ENCODE measurements at places on chromosomes 4 and X.

DNA sequence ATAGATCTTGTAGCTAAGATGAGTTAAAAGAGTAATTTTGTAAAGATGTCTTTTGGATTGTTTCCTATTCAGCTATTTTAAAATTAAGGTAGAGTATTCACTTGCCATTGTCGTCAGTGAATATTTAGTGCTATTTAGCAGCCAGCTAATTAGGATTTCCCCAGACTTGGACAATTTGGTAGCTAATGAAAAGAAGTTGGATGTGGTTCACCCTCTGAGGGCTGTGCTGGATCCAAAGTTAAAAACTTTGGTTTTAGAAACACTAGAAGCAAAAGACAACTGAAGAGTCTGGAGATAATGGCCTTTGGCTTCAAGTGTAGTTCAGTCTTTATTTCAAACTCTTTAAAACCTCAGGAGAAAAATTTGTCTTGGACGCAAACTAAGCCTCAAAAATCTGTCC, 41.3 kb downstream of the ATG4A start:
- no peak for DNase-seq

- no peak for DNase-seq
Observed at GRCh38 chr4:53899586-53900270, 164.7 kb downstream of the CHIC2 start.

DNA sequence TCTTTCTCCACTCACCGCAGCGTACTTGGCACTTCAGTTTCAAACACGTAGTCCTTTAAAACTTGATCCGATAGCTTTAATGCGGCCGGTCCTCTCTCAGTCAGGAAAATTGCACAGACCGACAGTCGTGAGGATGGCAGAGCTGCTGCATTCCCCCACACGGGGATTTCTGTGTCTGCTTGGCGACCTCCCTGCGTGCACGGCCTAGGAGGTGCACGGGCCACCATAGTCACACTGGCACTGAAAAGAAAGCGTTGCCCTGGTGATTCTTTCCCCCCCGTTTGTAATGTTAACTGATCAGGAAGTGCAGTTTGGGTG, 10.3 kb downstream of the AKAP17A start:
- DNase-seq: no peak

- DNase-seq: no peak
Observed at GRCh38 chrX:45352611-45353010, 151.9 kb upstream of the DIPK2B start.

GRCh38 chr4:61143461-61143860, 56.7 kb upstream of the ADGRL3 start:
- no peak for DNase-seq

GRCh38 chrX:24024819-24025740, 1.9 kb downstream of the KLHL15 start:
- DNase-seq: peak; percentile 86

DNA sequence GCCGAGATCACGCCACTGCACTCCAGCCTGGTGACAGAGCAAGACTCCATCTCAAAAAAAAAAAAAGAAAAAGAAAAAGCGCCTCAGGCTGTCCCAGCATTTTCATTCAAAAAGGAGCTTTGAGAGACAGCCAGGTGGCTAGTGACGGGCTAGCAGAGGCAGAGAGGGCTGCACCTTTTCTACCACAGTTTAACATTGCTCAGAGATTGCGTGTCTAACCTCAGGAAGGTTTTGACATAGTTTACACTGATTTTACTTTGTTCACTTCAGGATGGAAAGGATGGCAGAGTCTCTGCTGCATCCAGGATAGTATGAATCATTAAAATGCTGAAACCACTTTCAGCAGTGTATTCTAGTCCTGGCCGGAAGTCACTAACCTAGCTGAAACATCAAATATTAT, 28.1 kb downstream of the ZFP42 start:
- DNase-seq: no peak

- DNase-seq: no peak
Observed at GRCh38 chr4:182569561-182569960, 326.4 kb downstream of the TENM3 start.

- no peak for DNase-seq
Observed at GRCh38 chrX:112008724-112009123, 73.9 kb downstream of the TRPC5 start.

GRCh38 chrX:105745863-105746262, 76.5 kb upstream of the NRK start:
- no peak for DNase-seq

- no peak for DNase-seq
Observed at GRCh38 chr4:169133932-169134331, 123.9 kb upstream of the CBR4 start.

DNA sequence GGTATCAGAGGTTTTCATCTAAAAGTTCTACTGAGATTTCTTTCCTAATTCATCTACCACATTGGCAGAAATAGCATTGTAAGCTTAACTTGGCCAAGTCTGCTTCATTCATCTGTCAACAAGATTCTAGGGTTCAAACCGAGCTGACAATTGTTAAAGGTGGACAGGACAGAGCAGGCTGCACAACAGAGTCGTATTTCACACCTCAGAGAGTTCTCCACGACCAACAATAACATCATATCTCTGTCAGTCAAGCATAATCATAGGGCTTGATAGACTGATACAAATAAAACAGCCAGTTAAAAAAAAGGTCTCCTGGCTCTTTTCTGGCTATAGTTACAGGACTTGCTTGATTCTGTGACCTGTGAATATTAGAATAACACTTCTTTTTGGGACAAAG, 259.2 kb downstream of the COL25A1 start:
- no peak for DNase-seq

DNA sequence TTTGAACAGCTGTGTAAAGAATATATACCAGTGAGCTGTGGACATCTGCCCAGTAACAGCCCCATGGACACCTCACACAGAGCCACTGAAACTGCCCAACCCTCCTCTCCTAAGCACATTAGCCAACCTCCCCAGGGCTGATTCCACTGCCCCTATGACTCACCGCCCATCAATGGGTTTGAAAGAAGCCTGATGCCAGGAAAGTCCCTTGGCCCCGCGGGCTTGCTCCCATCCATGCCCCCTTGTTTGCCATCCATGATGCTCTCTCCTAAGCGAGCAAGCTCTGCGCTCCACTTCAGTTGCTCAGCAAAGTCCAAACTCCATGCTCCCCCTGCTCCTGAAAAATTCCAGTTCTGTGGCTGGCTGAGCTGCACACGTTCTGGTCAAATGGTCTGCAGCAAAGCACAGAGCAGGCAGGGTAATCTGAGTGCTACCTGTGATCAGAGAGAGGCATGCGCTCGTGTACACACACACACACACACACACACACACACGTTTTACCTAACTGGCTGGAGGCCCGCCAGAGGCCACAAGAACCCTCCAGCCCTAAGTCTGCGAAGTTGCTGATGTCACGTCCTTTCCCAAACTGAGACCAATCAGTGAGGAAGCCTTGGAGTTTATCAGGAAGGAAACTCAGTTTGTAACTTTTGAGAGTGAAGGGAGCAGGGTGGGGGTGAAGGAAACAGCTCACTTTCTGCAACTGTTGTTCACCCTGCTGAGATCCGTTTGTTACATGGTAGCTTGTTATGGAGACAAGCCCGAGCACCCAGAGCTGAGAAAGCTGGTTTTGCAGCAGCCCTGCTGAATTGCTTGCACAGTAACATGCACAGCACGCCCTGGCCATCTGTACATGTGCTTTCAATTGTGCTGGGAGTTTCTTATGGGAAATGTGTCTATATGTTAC, at the start of gene ASB9:
Gene ASB9 (minus strand): TSS at position 466 of the 904 bp plus-strand sequence. CDS start 209 bp downstream, at position 257.
- no peak for DNase-seq

GRCh38 chr4:39068907-39069306, 6.9 kb downstream of the KLHL5 start:
- no peak for DNase-seq

GRCh38 chr4:159483110-159483781, 380.4 kb downstream of the RAPGEF2 start:
- no peak for DNase-seq

GRCh38 chr4:6277139-6277802, 7.6 kb downstream of the WFS1 start:
- DNase-seq: no peak

DNA sequence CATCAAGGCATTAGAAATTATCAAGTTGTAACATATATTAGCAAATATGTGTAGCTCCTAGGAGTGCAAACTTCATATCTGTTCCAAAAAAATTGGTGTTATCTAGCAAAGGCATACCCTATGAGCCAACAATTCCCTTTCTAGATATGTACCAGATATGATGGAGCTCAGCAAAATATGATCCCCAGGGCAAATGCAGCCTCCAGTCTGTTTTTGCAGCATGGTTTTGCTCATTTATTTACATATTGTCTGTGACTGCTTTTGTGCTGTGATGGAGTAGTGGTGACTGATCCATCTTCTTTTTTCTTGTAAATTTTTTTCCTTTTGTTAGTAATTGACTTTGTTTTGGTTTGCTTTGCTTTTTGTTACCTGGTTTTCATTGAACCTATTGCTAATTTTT, 41.0 kb downstream of the CEP135 start:
- no peak for DNase-seq

- no peak for DNase-seq
Observed at GRCh38 chr4:108607079-108607815, 13.1 kb upstream of the RPL34 start.

DNA sequence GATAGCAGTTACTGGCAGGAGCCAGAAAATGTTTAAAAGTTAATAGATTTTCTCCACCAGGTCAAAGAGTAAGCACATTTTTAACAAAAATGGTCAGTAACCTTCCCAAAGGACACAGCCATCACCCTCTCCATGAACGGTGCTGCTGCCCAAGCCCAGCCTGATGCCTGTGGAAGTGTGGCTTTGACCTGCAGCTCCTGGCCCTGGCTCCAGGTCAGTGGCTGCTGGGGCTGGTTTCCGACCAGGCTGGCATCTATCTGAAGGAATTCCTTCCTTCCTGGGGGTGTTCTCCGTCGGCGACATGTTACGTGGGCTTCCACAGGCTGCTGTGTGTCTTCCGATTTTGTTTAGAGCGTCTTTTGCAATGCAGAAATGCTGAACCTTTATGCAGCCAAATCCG, 61.7 kb downstream of the ACOX3 start:
- no peak for DNase-seq

GRCh38 chr4:113955411-113955810, 24.0 kb downstream of the ARSJ start:
- no peak for DNase-seq

- DNase-seq: no peak
Observed at GRCh38 chr4:119046263-119046662, 89.4 kb upstream of the MYOZ2 start.

GRCh38 chrX:44003975-44004374, 30.8 kb upstream of the NDP start:
- DNase-seq: no peak

- no peak for DNase-seq
Observed at GRCh38 chr4:73816814-73817213, 19.7 kb upstream of the CXCL6 start.

- no peak for DNase-seq
Observed at GRCh38 chr4:858041-858481, 32.1 kb upstream of the CPLX1 start.

DNA sequence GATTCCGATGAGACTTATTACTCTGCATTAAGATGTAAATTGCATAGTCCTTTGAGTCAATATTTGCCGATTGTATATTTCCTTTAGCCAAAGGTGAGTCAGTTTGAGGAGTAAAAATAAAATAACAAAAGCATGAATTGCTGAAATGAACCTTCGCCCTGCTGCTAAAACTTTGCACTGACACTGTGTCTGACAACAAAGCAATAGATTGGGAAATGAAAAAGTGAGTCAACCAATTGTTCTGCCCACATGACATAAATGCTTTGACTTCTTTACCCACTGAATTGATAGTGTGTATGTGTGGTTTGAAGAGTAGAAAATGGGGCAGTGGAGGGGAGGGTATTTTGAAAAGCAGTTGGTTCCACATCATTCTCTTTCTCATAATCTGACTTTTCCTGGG, 88.4 kb upstream of the AFF2 start:
- no peak for DNase-seq

Measured in HEK293T (cell line).